ENCODE measurements at places on chromosomes 7 and 10. TPM values are rescaled to one million over a fixed set of nuclear protein-coding genes. Genes with fewer than 3 reads are reported as not detected.

The ZCWPW1 gene
- polyA plus RNA-seq = 9.3 TPM

- H3K27me3 ChIP-seq = no peaks in the 10 kb centered on the region
- no peak overlapping the region for H3K4me3 ChIP-seq
- no peaks in the 10 kb centered on the region for H3K4me1 ChIP-seq
- no peak for DNase-seq
- no peaks in the 10 kb centered on the region for H3K36me3 ChIP-seq
- no peak overlapping the region for H3K27ac ChIP-seq
These were observed 704.0 kb upstream of the IGFBP3 start for GRCh38 chr7:46625032-46625431.

DNA sequence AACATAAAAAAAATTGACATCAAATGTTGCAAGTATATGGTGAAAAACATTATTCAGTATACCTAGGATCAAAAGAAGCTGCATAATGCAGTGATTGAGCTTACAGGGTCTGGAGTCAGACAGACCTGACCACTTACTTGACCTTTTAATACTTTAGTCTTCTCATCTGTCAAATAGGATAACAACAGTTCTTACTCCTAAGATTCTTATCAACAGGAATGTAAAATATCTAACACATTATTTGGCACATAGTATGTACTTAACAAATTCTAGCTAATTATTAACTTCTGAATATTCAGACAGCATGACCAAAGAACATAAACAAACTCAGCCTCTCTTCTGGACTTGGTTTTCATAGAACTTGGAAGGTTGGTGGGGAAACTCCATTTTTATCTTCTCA is 45.6 kb upstream of the PIP4K2A start:
- peaks cover 1% of the 10 kb centered on the region for H3K4me1 ChIP-seq
- H3K27me3 ChIP-seq = no peaks in the 10 kb centered on the region
- H3K4me3 ChIP-seq = no peak overlapping the region
- no peak overlapping the region for H3K27ac ChIP-seq

DNA sequence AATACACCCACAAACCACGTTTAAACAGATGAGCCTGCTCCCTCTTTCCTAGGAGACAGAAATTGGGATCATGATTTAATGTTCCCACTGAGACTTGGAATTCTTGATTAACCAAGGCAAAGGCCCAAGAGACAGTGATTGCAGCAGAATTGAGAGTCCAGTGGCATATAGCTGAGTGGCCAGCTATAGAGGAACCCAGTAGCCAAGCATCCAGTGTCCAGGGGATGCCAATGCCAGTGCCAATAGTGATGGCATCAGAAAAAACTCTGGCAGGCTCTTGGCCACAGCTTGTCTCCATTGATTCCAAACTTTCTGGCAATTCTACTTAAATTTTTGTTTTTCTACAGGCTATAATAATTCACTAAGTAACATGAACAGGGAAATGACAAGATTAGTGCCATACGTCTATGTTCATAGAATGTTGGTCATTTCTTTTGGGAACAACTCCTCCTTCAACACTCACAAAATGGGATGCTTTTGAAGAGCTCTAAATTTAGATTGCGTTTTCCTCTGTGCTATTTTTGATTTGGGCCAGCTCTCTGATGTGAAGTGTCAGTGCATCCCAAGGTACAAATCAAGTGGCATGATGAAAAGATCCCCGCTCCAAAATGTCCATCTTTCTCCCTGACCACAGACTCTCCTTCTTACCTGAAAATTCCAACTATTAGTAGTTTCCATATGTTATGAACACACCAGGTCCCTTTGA is 83.1 kb upstream of the A1CF start:
- H3K27me3 ChIP-seq = peaks cover 3% of the 10 kb centered on the region
- no peak for DNase-seq
- H3K4me1 ChIP-seq = no peaks in the 10 kb centered on the region

- H3K4me3 ChIP-seq = no peak overlapping the region
- no peaks in the 10 kb centered on the region for H3K27me3 ChIP-seq
- H3K27ac ChIP-seq = no peak overlapping the region
- no peak for DNase-seq
- H3K4me1 ChIP-seq = peaks cover 28% of the 10 kb centered on the region
These were observed 34.9 kb downstream of the COA1 start for GRCh38 chr7:43694399-43694748.

- H3K36me3 ChIP-seq = no peaks in the 10 kb centered on the region
- no peak overlapping the region for H3K4me3 ChIP-seq
These were observed 139.2 kb upstream of the PRR15 start for GRCh38 chr7:29424295-29424983.

- peak overlapping the region; percentile 94 for H3K27ac ChIP-seq
- H3K4me3 ChIP-seq = peak overlapping the region; percentile 89
- H3K36me3 ChIP-seq = no peaks in the 10 kb centered on the region
- H3K27me3 ChIP-seq = no peaks in the 10 kb centered on the region
- peak; percentile 21 for DNase-seq
These were observed 14.9 kb upstream of the CRCP start for GRCh38 chr7:66099551-66100407.

GRCh38 chr7:102277901-102278300 is 8.8 kb upstream of the SH2B2 start:
- H3K4me1 ChIP-seq = peaks cover 4% of the 10 kb centered on the region
- DNase-seq = no peak
- H3K27me3 ChIP-seq = no peaks in the 10 kb centered on the region
- no peaks in the 10 kb centered on the region for H3K36me3 ChIP-seq

The ASIC3 gene
- not detected for polyA plus RNA-seq

- H3K4me3 ChIP-seq = no peak overlapping the region
- peak; percentile 22 for DNase-seq
- no peaks in the 10 kb centered on the region for H3K36me3 ChIP-seq
- H3K4me1 ChIP-seq = peaks cover 2% of the 10 kb centered on the region
These were observed 24.8 kb upstream of the EIF5AL1 start for GRCh38 chr10:79487296-79488194.

The PLCE1 gene
- polyA plus RNA-seq = 0.19 TPM

All from naive thymus-derived CD8-positive, alpha-beta T cell (primary cell).